ENCODE measurements at places on chromosomes 13 and 19. TPM values are rescaled to one million over a fixed set of nuclear protein-coding genes. Genes with fewer than 3 reads are reported as not detected.

The APOC4 gene
- not detected for total RNA-seq

The PGLYRP1 gene
- not detected for total RNA-seq

The OR7C1 gene
- total RNA-seq: not detected

The SRRM5 gene
- not detected for total RNA-seq

The HDGFL2 gene
- 29.8 TPM for total RNA-seq

The SHISA2 gene
- total RNA-seq: not detected

All from MG63 (cell line).